Stimulated activated CD8-positive, alpha-beta memory T cell treated with anti-CD3 and anti-CD28 coated beads, Interleukin-2, amount 100 ng/mL, for 1 hour (primary cell): ENCODE measurements at places on chromosomes 6 and 20.

DNA sequence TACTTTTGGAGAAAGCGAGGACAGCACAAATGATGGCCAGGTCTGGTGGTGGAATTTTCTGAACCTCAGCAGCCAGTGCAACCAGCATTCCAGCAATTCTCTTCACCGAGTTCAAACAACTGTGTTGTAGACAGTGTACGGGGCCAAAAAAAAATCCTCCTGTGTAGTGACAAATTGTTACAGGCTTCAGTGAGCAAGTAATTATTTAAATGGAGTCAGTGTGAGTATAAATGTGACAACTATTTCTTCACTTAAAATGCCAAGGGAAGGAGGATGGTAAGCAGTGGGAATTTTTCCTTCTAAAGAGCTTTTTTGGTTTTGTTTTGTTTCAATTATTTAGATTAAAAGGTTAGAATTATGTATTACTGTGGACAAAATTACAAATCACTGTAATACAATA, 154.1 kb downstream of the TMEM242 start:
- no peak for DNase-seq

DNA sequence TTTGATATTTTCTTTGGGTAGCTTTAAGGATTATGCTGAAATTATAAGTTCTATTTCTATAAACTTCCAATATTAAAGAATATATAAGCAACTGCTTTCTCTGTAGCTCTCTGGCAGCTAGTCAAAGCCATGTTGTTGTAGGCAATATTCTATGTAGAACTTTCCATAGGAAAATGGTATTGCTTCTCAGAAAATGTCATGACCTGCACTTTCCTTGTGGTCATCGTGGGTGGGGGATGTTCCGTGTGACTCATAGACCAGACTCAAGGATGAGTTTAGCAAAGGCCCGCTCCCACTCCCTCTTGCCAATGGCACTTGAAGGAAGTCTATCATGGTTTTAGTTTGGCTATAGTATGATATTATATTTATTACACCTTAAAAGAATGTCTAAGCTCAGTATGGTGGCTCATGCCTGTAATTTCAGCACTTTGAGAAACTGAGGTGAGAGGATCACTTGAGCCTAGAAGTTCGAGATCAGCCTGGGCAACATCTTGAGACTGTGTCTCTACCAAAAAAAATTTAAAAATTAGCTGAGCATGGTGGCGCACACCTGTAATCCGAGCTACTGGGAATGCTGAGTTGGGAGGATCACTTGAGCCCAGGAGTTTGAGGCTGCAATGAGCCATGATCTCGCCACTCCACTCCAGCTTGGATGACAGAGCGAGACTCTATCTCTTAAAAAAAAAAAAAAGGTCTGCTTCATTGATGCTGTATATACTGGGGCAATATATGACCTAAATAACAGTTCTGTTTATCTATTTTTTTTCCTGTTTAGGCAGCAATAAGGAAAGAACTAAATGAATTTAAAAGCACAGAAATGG, 36.6 kb upstream of the LTV1 start:
- peak; percentile 4 for DNase-seq

DNA sequence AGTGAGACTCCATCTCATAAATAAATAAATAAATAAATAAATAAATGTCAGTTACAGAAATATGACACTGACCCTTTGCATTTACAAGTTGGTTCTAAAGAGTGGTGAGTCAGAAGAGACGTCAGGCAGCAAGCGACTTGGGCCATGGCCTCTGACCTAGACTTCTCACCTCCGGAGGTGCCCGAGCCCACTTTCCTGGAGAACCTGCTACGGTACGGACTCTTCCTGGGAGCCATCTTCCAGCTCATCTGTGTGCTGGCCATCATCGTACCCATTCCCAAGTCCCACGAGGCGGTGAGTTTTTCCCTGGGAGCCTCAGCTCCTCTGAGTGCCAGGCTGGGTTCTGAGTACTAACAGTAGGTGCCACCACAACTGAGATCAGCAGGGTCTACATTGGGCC, 11.7 kb downstream of the MANBAL start:
- no peak for DNase-seq

DNA sequence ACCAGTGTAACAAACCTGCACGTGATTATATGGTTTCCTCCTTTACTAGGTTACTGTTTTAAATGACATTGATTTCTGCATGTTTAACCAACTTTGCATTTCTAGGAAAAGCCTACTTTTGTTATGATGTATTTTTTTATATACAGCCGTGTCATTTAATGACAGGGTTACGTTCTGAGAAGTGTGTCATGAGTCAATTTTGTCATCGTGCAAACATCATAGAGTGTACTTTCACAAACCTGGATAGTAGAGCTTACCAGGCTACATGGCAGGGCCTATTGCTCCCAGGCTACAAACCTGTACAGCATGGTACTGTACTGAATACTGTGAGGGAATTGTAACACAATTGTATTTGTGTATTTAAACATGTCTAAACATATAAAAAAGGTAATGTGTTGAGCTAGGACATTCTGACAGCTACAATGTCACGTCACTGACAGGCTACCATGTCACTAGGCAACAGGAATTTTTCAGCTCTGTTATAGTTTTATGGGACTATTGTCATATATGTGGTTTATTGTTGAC, 205.3 kb downstream of the PRL start:
- no peak for DNase-seq

- DNase-seq = no peak
These were observed 9.5 kb upstream of the IGF2R start for GRCh38 chr6:159959165-159959975.

DNA sequence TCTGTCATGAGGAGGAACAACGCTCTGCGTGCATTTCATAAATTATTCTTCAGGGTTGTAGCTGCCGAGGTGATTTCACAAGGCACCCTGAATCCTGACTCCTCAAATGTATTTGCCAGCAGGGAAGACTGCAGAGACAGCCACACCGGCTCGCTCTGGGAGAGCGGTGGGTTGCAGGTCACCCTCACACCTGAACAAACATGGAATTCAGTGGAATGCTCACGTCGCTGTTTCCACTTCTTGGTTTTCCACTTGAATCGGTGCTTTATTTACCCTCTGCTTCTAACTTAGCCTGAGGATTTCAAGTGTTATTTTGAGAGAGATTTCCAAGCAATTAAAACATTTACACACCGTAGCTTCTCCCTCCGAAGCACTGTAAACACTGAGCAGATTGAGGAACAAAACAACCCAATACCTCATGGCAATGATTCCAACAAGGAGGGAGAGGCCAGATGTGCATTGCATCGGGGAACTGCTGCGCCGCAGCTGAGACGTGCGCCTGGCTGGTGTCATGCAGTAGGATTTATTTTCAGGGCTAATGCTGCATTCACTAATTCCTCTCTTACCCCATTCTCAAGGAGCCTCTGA, 59.5 kb upstream of the GGTLC1 start:
- no peak for DNase-seq

DNA sequence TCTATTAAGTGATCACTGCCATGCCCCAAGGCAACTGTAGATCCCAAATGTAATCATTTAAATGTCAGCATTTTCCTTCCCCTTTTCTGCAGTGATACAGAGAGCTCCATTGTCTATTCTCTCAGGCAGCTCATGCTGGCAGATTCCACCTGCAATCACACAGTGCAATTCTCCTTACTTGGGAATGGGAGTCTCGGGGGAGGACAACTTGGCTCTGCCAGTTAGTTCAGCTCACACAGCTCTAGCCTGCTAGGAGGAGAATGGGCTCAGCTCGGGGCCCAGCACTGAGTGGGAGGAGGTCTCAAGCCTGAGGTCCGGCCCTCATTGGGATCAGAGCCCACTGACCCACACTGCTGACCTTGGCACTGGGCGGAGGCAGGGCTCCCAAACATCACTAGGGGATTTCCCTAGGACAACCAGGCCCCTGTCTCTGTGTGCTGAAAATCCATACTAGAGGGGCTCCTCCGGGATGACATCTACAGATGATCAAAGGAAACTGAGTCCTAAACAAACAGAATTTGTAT, 109.2 kb upstream of the ASF1A start:
- no peak for DNase-seq

DNA sequence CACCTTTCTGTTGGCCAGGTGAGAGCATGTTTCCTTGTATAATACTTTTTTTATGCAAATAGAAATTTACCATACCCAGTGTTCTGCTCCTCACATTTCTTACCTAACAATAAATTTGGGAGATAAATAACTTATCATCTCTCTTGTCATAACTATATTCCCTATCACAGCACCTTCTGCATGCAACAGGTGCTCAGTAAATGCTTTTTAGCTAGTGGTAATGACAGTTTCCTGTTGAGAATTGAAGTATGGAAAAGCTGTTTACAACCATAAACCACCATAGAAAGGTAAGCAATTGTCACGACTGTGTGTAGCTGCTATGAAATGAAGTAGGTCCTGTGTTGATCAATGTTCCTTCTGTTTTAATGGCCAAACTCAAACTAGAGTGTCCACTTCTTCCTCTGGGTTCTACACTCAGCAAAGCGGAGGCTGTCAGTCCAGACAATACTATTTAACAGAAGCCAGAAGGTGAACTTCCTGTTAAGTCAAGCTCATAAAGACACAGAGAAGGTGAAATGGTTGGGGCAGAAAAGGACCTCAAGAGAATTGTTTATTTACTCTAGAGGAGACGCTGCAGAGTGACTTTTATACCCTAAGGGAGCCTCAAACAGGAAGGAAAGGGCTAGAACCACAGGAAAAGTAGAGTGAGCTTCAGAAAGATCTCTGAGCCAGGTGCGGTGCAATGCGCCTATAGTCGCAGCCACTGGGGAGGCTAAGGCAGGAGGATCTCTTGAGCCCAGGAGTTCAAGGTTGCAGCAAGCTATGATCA, 84.0 kb upstream of the SLC22A16 start:
- no peak for DNase-seq

GRCh38 chr6:44624936-44625573, 237.5 kb downstream of the CDC5L start:
- DNase-seq = no peak

DNA sequence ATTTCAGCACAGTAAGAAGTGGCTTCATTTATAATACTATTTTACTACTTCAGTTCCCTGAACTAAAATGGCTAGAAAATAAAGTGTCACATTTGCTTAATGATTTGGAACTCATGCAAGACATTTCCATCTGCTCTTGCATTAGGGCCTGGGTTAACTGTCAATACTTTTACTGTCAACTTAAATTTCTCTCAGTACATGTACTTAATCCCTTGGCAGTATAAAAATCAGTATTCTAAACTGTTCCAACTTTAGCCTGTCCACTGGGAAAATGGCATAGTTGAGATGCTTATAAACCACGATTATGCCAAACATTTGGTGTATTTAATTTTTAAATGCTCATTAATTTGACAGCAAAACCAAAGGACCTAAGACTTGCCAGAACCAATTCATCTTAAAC, 154.5 kb downstream of the ASCC3 start:
- no peak for DNase-seq

DNA sequence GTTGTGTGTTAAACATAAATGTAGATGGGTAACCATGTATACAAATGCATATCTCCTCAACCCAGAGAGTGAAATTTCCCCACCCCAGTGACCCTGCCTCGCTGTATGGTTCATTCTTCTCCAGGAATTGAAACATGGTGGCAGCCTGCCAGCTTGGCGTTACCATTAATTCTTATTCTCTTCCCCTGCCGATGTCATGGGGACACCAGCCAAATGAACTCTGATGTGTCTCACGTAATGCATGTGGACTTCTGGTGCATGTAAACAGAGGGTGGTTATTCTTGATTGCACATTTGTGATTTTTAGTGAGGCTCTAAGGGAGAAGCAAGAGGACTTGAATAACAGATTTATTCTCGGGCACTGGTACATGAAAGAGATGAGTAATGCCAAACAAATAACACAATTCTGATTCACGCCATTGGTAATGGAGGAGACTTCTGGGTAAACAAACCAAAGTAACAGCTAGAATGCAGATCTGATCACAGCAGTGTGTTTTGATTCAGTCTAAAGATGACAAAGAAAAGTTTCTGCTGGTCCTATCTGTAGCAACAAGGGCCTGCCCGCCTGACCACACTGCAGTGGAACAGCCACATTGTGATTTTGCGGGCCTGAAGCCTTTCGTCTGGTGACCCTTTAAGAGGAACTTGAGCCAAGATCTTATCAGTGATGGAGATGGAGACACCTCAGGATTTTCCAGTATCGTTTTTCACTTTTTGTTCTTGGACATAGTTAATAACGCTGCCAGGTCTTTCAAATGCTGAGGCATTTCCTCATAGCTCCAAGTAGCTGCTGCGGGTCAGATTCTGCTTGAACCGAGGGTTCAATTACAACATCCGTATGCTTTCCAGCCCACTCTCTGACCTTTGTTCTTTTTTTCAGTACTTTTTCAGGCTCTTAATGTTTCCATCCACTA, 171.8 kb upstream of the AKAP12 start:
- DNase-seq = no peak

GRCh38 chr6:83292900-83293843, 100.0 kb downstream of the RWDD2A start:
- no peak for DNase-seq

DNA sequence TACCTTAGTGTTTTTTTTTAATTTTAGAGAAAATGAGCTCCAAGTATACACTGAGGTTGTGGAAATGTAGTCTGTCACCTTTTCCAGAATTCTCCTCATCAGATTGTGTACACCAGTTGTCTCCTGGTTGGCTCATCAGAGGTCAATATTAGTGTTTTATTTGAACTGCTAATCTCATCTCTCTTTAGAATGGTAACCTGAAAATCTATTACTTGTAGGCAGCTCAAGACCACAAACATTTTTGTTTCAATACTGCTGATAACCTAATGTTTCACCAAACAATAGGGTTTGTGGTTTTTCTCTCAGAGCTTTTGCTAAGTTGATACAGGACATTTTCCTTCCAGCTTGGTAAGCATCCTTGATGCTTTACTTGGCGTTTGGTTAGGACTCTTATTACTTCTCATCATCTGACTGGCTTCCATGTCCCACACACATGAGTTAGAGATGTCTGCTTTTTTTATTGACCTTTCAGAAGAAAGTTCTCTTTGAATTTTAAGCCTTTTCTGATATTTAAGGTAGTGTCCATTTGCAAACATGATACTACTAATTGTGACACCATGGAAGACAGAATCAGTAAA, 15.1 kb downstream of the ADGRG6 start:
- DNase-seq = no peak

- no peak for DNase-seq
These were observed 286.7 kb upstream of the CDYL start for GRCh38 chr6:4489538-4489937.

GRCh38 chr6:80789912-80790570, 683.6 kb downstream of the BCKDHB start:
- DNase-seq = no peak

DNA sequence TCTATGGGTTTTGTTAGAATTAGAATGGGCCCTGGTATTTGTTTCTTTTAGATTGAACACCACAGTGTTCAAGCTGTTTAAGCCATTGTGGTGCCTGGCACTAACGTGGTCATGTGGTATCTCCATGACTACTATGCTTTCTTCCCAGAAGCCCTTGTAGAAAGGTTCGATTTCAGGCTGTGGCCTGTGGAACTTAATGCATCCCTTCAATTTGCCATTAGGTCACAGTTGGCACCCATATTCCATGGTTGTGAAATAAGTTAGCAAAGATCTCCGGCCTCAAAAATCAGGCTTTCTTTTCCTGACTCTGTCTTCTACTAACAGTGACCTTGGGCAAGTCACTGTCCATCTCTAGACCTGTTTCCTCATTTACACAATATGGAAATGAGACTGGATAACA, 31.3 kb upstream of the AAR2 start:
- no peak for DNase-seq
